ENCODE measurements at places on chromosomes 1 and 21.

DNA sequence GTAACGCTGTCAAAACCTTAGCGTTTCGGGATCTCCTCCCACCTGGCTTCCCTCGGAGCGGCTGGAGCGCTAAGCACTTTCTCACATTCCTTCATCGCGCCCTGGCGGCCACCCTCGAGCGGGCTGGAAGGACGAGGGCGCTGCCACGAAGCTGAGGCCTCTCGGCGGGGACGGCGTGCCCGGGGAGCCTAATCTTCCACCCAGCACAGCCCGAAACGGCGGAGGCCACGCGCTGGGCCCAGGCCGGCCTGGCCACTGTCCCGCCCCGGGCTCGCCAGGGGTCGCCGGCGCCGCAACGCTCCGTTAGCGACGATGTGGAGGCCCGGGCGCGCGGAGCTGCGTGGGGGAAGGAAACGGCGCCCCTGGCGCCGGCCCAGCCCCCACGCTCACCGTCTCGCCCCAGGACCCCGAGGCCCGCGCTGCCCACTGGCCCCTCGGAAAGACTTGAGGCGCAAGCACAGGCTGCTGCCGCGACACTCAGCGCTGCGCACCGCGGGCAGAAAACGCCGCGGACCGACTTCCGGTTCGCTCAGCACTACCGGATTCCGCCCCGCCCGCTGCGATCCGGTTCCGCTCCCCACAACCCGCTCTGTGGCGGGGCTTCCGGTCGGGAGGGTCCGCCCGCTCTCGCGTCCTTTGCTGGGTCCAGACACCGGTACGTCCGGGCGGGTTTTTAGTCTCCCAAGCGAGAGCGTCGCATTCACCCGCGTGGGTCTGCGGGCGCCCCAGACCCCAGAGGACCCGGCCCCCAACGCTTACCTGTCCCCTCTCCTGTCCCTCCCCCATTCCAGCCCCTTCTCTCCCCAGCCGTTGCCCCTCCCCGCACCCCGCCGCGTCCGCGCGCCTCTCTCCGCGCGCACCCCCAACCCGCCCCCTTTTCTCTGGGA is at the start of gene YBEY:
TSS of gene YBEY (plus strand) at position 582 of the 887 bp plus-strand sequence. CDS start 572 bp downstream, outside the sequence.
- peak; percentile 67 for DNase-seq

DNA sequence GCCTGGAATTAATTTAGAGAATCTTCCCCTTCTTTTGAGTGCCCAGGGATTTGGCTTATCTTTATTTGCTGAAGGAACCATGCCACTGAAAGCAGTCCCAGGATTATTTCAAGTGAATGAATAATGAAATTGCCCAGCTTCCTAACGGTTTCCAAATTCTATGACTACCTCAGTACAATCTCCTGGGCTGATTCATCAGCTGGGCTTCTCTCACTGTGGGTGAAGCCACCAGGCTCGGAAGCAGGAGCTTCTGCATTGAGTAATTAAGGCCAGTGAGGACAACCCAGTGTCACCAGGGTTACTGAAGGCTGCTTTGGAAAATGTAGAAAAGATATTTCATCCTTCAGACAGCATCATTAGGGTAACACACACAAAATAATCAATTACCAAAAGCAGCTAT is 169.8 kb downstream of the DAB1 start:
- no peak for DNase-seq

DNA sequence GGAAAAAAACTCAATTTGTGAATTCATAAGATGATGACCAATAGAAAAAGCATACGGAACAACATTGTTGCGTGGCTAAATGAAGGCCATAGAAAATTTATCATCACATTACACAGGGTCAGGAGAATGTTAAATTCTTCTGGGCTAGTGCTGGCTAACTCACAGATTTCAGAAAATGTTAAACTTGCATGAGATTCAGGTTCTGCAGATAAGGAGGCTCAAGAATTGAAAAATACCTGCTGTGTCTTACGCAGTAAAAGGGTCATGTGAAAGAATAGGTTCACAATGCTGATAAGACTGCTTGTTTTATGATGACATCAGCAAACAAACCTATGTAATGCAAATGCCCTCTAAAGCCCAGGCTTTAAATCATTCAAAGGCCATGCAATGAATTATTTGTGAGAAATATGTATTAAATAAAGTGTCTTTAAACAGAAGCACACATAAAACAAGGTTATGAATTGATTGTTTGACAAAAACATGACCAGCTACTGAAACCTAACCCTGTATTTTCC is 378.8 kb downstream of the USP25 start:
- DNase-seq: no peak

DNA sequence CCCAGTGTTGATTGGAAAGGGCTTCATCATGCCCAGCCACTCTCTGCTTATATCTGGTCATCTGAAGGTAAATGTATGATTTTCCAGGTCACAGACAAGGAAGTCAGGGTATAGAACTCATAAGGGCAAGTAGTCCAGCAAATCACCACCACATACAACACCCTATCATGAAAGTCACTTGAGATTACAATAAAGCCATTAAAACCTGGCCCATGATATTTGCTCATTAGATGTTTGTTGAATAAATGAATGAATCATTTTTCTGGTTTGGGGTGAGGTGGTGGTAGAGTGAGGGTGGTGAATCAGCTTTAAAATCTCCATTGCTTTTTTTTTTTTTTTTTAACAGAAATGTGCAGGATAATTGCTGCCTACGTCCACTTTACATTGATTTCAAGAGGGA is 91.9 kb downstream of the TGFB2 start:
- no peak for DNase-seq

DNA sequence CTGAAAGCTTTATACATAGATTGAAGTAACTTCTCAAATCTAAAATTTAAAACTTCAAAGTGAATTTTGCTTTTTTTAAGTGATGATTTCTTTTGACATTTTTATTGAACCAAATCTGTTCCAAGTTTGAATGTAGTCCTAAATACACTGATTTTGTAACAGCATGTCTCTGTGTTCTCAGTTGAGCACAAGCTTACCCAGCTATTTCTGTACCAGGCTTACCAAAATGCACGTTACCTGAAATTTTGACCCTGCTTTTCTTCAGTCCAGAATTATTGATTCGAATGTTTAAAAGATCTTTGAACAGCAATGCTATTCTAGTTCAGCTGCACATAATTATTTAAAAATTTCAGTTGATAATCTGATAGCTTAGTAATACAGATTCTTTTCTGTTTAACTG is 25.6 kb downstream of the AGO4 start:
- no peak for DNase-seq

GRCh38 chr1:47579809-47580208 is 142.0 kb downstream of the FOXD2 start:
- DNase-seq: no peak

- no peak for DNase-seq
Measured at GRCh38 chr21:9753943-9754342, 767.4 kb upstream of the TPTE start.

- DNase-seq: peak; percentile 63
Measured at GRCh38 chr21:34795548-34796180, 126.9 kb downstream of the CLIC6 start.

DNA sequence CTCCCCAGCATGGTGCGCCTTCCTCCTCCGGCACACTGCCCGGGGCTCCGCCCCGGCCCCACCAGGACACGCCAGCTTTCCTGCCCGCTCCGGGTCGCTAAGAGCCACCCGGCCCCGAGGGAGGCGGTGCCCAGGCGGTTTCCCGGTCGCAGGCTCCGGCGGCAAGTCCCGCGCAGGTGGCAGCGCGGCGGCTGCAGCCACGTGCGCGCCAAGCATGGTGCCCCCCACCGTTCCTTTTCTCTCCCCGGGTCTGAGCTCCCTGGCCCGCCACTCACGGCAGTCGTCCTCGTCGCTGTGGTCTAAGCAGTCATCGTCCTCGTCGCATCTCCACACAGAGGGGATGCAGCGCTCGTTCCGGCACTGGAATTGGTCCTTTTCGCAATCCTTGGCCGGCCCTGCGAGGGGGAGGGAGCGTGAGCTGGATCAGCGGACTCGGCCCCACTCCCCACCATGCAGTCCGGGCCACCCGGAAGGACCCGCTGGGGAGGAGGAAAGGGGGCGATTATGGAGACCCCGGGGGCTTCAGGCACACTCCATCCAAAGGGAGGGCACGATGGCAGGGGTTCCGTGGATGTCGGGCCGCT is 1.2 kb downstream of the LRP8 start:
- no peak for DNase-seq

DNA sequence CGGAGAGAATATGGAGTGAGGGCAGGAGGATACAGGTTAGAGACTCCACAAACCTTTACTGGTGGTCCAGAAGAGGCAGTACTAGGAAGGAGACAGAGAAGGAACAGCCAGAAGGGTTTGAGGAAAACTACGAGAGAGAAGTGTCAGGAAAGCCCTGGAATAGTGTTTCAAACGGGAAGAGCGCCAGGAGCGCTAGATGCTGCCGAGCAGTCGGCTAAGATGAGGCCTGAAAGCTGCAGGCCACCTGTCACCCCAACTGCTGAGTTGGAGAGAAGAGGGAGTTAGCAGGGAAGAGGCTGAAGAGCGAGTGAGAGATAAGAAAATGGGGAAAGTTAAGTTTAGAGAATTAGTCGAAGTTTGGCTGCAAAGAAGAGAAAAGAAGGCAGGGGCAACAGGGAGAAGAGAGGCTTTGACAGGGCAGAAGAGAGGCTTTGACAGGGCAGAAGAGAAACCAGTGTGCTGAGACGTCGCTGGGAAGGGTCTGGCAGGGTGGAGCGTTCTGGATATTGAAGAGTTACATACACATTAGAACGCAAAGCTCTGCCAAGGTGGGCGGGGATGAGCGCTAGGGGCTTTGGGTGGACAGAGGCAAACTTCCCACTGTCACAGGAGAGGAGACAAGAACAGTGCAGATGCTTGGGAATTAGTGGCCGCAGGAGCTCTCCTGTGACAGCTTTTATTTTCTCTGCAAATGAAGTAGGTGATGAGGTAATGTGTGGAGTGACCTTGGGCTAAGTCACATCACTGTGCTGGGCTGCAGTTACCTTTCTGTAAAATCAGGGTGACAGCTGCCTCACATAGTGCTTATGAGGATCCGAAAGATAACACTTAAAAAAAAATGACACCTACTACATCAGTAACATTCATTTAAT is 31.2 kb downstream of the PCSK9 start:
- DNase-seq: no peak

DNA sequence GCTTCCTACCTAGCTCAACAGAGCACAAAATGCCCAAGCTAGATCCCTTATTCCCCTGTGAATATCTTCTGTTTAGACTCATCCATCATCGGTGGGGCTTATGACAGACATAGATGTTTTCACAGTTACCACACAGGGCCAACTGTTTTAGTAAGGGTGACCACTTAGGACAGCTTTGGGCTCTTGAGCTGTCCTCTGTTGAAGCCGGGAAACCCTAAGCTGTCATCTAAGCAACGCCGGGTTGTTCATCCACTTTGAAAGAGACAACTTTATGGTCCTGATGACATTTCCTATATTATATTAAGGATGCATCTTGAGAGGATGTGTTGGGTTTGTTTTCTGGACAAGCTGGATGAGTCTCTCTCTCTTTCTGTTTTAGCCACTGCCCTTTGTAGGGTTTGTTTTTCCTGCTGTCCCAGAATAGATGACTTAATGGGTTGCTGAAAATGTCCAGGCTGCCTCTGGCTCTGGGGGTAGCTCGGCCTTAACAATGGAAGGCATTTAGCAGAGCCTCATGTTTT is 110.5 kb upstream of the UBE2U start:
- DNase-seq: no peak

- DNase-seq: no peak
Measured at GRCh38 chr1:41023279-41023990, 1.9 kb upstream of the SLFNL1 start.

- DNase-seq: no peak
Measured at GRCh38 chr21:35838987-35839763, 221.2 kb downstream of the SETD4 start.

DNA sequence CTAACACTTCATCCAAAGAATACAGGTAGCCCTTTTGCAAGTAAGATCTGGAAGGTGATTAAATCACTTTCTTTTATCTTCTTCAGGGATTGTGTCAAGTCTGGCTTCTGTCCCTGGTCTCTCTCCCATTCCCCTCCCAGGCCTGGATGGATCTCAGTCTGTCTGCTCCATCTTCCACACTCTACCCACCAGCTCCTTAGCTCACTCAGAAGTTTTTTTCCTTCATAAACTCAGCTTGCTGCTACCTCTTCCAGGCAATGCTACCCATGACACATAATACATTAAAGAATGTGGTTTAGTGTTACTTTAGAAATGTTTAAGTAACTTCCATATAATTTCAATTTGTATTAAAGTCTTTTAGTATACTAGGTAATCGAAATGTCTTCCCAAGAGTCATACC is 133.1 kb downstream of the AKT3 start:
- DNase-seq: no peak

- DNase-seq: no peak
Measured at GRCh38 chr21:33196941-33197374, 32.8 kb upstream of the IFNAR2 start.

DNA sequence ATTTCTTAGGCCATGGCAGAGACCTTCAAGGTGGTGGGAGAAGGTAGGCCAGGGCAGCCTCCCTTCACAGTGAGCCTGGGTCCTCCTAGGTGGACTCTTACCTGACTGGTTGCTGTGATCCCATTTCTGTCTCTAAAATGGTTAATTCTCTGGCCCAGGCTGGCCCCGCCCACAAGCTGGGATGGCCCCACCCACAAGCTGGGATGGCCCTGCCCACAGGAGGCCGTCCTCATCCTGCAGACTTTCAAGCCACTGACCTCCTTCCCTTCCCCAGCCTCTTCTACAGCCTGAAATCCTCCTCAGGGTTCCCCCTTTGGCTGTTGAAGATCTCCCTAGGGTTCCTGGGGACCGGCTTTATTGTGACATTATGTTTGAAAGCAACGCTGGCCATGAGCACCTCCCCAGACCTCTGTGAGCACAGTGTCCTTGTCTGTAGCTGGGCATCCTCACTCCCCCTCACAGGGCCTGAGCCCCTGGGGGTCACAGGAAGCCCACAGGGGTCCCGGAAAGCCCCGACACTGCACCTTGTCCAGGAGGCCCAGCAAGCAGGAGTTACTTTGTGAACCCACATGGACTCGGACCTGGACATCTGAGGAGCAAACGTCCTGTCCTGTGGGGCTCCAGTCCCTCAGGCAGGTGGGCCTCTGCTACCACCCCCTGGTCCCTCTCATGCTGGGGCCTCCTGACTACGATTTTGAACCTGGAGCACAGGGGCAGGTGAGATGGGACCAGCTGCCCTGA is 621.7 kb downstream of the MATN1 start:
- no peak for DNase-seq

DNA sequence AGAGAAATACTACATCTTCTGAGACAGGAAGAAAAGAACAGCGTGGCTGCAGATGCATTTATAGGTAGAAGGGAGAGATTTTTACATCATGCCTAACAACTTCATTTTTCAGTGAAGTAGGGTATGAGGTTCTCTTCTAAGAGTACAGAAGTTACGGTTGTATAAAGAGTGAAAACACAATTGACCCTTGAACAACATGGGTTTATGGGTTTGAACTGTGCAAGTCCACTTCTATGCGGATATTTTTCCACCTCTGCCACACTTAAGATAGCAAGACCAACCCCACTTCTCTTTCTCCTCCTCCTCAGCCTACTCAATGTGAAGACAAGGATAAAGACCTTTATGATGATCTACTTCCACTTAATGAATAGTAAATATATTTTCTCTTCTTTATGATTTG is 64.5 kb downstream of the RPAP2 start:
- DNase-seq: no peak

DNA sequence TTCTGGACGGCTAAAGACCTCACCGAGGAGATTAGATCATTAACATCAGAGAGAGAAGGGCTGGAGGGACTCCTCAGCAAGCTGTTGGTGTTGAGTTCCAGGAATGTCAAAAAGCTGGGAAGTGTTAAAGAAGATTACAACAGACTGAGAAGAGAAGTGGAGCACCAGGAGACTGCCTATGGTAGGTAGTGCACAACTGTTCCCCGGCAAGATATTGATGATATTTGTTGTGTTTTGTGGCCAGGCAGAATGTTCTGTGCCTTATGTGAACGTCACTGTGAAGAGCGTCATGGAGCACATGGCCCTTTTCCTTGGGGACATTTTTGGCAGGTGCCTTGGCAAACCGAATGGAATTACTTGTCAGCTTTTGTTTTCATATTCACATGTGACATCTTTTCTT is 191.7 kb downstream of the DISC1 start:
- DNase-seq: no peak
